ENCODE measurements at places on chromosomes 1 and 21. TPM values are rescaled to one million over a fixed set of nuclear protein-coding genes. Genes with fewer than 3 reads are reported as not detected.

GRCh38 chr1:177909416-177909815, 60.4 kb downstream of the SEC16B start:
- H3K4me3 ChIP-seq = no peak overlapping the region
- no peak overlapping the region for H3K27ac ChIP-seq
- no peaks in the 10 kb centered on the region for H3K36me3 ChIP-seq
- no peak for DNase-seq
- no peaks in the 10 kb centered on the region for H3K4me1 ChIP-seq
- H3K27me3 ChIP-seq = no peaks in the 10 kb centered on the region

ARID4B gene
- 79.1 TPM for total RNA-seq

DNA sequence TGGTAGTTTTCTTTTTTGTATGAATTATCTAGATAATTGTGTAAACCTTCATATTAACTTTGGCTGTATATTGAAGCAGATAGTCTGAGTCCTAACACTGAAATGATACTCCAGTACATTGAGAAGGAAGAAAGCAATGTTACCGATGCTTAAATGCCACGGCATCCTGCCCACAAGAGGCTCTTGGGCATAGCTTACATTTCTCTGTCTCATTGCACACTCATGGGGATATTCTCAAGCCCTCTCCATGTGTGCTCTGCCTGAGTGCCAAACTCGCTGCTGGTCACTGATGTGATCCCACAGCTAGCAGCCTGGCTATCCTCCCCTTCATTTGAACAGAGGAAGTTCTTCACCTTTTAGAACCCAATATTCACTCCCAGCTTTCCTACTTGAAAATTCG, 179.4 kb downstream of the TGFB2 start:
- H3K4me3 ChIP-seq = no peak overlapping the region
- no peak overlapping the region for H3K27ac ChIP-seq
- H3K27me3 ChIP-seq = no peaks in the 10 kb centered on the region
- DNase-seq = no peak

ALX3 gene
- not detected for total RNA-seq

GRCh38 chr1:203649999-203650836, 23.6 kb downstream of the ATP2B4 start:
- H3K27ac ChIP-seq = peak overlapping the region; percentile 89
- H3K36me3 ChIP-seq = no peaks in the 10 kb centered on the region
- peak overlapping the region; percentile 46 for H3K4me3 ChIP-seq
- peak; percentile 53 for DNase-seq
- peaks cover 82% of the 10 kb centered on the region for H3K4me1 ChIP-seq

DNA sequence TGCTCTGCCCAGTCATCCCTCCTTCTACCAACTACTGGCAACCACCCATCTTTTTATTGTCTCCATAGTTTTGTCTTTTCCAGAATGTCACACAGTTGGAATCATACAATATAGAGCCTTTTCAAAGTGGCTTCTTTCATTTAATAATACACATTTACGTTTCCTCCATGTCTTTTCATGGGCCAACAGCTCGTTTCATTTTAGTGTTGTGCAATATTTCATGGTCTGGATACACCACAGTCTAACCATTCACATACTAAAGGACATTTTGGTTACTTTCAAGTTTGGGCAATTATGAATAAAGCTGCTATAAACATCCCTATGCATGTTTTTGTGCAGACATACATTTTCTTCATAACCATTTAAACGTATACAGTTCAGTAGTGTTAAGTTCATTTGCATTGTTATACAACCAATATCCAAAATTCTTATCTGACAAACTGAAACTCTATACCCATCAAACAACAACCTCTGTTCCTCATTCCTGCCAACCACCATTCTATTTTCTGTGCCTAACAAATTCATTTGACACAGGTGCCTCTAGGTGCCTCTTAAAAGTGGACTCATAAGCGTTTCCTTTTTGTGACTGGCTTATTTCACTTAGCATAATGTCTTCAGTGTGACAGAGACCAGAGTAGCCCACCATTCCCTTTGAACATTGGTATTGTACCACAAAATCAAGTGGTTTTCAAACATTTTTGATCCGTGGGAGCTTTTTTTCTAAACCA, 138.1 kb downstream of the NR5A2 start:
- H3K4me1 ChIP-seq = no peaks in the 10 kb centered on the region
- no peaks in the 10 kb centered on the region for H3K36me3 ChIP-seq
- H3K27ac ChIP-seq = no peak overlapping the region

DNA sequence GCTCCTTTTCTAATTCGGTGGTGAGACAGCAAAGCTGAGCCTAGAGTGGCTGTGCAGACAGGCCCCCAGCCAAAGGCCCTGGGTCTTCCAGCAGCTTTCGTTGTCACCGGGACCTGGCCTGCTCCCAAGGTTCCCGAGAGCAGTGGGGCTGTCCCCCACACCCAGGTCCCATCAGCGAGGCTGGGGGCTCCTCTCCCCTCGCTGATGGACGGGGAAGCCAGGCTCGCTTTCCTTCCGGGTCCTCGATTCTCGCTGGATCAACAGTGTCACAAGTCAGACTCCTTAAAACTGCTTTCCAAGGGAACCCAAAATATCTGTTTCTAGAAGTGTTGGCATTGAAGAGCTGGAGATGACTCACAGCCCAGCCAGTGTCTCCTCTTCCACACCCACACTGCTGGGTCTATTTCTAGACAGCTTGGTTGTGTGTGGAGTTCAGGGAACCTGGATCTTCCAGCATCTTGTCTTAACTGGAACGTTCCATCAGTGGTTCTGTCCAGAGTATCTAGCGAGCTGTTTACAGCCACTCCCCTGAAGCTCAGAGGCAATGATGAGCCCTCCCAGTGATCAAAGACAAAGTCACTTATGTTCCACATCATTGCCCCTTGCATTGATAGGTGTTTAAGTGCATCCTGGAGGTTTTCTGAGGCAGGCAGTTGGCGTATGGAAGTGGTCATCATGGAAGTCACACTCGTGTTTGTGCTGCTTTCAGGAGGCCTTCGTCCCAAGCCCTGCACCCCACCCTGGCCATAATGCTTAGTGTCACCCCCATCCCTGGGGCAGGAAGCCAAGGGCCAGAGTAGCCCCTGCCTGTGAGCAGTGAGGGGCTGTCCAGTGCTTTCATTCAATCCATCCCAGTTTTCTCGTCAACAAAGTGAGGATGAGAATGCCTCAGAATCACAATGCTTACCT, 35.2 kb downstream of the RRP1 start:
- no peaks in the 10 kb centered on the region for H3K27me3 ChIP-seq
- H3K4me3 ChIP-seq = no peak overlapping the region
- H3K36me3 ChIP-seq = no peaks in the 10 kb centered on the region
- no peaks in the 10 kb centered on the region for H3K4me1 ChIP-seq
- no peak for DNase-seq

DNA sequence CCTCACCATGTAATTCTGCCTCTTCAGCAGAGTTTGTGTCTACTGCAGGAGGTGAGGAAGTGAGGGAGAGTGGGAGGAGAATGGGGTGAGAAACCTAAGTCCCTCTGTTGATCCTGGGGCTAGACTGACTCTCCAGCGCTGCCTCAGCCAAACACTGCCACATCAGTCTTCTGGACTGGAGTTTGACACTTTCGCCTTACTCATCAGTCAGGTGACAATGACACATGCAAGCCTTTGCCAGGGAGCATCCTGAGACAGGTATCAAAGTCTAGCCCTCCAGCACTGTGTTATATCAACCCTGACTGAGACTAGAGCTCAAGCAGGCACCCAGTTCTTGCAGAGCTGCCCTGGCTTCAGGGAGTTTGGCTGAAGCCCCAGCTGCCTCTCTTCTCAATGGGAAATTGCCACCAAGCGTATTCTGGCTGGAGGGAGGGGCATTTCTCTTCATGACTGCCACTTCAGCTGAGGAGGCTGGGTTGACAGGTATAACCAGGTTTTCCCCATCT, 33.3 kb upstream of the SUCO start:
- no peaks in the 10 kb centered on the region for H3K4me1 ChIP-seq
- H3K36me3 ChIP-seq = no peaks in the 10 kb centered on the region

- no peaks in the 10 kb centered on the region for H3K27me3 ChIP-seq
- no peak overlapping the region for H3K4me3 ChIP-seq
- H3K27ac ChIP-seq = peak overlapping the region; percentile 98
- DNase-seq = peak; percentile 93
Observed at GRCh38 chr1:24536391-24536840, 19.5 kb upstream of the NCMAP start.

FCRLA gene
- total RNA-seq = 6.5 TPM

TXNIP gene
- total RNA-seq = 965 TPM

DNA sequence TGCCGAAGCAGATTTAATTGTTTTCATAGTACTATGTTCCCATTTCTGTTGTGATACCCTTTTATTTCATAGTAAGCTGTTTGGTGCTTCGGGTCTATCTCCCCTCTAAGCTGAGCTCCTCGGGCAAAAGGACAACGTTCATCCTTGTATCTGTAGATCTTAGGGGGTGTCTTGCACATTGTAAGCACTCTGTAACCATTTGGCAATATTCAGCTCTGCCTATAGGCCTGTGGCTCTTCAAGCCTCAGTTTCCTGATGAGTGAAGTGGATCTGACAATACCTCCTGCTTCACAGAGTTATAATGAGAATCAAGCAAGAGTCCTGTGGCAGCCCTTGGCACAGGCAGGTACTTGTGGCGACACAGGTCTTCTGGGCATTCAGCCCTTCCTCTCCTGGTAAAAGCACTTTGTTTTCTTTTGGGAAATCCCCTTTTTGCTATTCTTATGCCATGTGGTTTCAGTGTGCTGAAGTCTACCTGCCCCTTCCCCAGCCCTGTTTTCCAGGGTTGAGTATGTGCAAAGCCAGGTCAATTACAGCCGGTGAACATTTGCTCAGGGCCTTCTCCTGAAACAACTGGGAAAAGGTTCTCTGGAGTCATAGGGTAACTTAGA, 8.5 kb upstream of the EXO1 start:
- no peak overlapping the region for H3K27ac ChIP-seq
- no peaks in the 10 kb centered on the region for H3K36me3 ChIP-seq
- no peaks in the 10 kb centered on the region for H3K4me1 ChIP-seq
- no peak overlapping the region for H3K4me3 ChIP-seq
- no peak for DNase-seq
- H3K27me3 ChIP-seq = no peaks in the 10 kb centered on the region

- peaks cover 6% of the 10 kb centered on the region for H3K27me3 ChIP-seq
- DNase-seq = no peak
- no peaks in the 10 kb centered on the region for H3K4me1 ChIP-seq
- H3K36me3 ChIP-seq = no peaks in the 10 kb centered on the region
- no peak overlapping the region for H3K4me3 ChIP-seq
Observed at GRCh38 chr1:29953961-29954360, 717.6 kb downstream of the PTPRU start.

- peak overlapping the region; percentile 29 for H3K4me3 ChIP-seq
- no peaks in the 10 kb centered on the region for H3K27me3 ChIP-seq
- peak overlapping the region; percentile 50 for H3K27ac ChIP-seq
- peak; percentile 76 for DNase-seq
- H3K4me1 ChIP-seq = peaks cover 92% of the 10 kb centered on the region
- peaks cover 3% of the 10 kb centered on the region for H3K36me3 ChIP-seq
Observed at GRCh38 chr1:19468397-19468956, 16.9 kb downstream of the CAPZB start.

FMOD gene
- total RNA-seq = 0.18 TPM

- no peak for DNase-seq
- H3K4me3 ChIP-seq = no peak overlapping the region
- no peaks in the 10 kb centered on the region for H3K27me3 ChIP-seq
Observed at GRCh38 chr1:1118876-1119220, 3.0 kb upstream of the C1orf159 start.

- no peaks in the 10 kb centered on the region for H3K4me1 ChIP-seq
- no peak overlapping the region for H3K27ac ChIP-seq
- no peaks in the 10 kb centered on the region for H3K27me3 ChIP-seq
- H3K4me3 ChIP-seq = no peak overlapping the region
Observed at GRCh38 chr1:41827991-41828570, 90.6 kb downstream of the HIVEP3 start.

DNA sequence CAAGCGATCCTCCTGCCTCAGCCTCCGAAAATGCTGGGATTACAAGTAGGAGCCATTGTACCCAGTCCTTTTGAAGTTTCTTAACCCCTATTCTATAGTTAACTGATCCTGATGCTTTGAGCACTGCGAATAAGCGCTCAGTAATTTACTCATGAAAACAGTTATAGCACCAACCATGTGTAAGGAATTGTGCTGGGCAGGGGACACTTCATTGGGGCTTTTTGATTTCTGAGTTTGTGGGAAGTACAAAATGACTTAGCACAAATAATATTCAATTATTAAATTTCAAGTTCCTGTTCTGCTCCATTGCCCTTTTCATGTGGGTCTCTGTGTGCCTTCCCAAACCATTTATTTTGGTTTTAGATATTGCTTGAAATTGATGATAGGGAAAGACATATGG, 6.2 kb upstream of the HIPK1 start:
- H3K36me3 ChIP-seq = no peaks in the 10 kb centered on the region
- no peak for DNase-seq
- no peak overlapping the region for H3K4me3 ChIP-seq
- H3K4me1 ChIP-seq = no peaks in the 10 kb centered on the region
- H3K27ac ChIP-seq = no peak overlapping the region
- H3K27me3 ChIP-seq = peaks cover 2% of the 10 kb centered on the region

GRCh38 chr1:211473823-211474222, 18.1 kb downstream of the RD3 start:
- H3K4me3 ChIP-seq = no peak overlapping the region
- H3K27me3 ChIP-seq = no peaks in the 10 kb centered on the region
- no peak overlapping the region for H3K27ac ChIP-seq
- peaks cover 3% of the 10 kb centered on the region for H3K4me1 ChIP-seq
- no peak for DNase-seq

GRCh38 chr1:180954005-180954800, 41.5 kb downstream of the KIAA1614 start:
- no peaks in the 10 kb centered on the region for H3K27me3 ChIP-seq
- H3K4me1 ChIP-seq = peaks cover 15% of the 10 kb centered on the region
- DNase-seq = peak; percentile 81
- H3K36me3 ChIP-seq = no peaks in the 10 kb centered on the region
- H3K27ac ChIP-seq = no peak overlapping the region

DNA sequence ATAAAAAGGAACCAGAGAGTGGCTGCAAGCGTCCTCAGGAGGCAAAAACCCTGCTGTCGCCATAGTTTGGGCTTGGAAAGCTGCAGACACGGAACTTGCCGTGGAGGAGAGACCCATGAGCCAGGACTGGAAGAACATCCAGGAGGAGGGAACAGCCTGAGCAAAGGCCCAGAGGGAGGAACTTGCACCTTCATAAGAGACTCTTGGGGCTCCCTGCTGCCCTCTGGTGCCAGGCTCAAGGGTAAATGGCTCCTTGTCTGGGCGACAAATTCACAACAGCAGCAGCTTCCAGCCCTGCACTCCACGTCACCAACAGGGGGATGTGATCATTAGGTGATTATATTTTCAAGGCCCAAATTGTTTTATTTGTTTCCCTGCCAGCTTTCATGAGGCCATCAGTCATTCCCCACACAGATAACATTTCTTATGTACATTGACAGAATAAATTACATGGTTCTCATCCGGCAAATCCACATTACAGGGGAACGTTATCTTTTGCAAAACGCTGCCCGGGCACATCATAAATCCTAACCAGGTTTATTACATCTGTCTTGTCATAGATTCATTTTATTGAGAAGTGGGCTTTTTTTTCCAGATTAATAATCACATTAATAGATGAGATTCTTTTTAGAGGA, 143.0 kb upstream of the GRIK3 start:
- DNase-seq = no peak
- no peaks in the 10 kb centered on the region for H3K36me3 ChIP-seq

GRCh38 chr1:33284049-33284448, 27.8 kb downstream of the ZNF362 start:
- H3K27ac ChIP-seq = no peak overlapping the region
- no peak for DNase-seq
- no peaks in the 10 kb centered on the region for H3K4me1 ChIP-seq
- peaks cover 50% of the 10 kb centered on the region for H3K36me3 ChIP-seq
